ENCODE measurements at places on chromosomes 6 and 20. TPM values are rescaled to one million over a fixed set of nuclear protein-coding genes. Genes with fewer than 3 reads are reported as not detected.

GRCh38 chr20:17651760-17652388 lies 30.2 kb downstream of the RRBP1 start:
- no peak for DNase-seq

GRCh38 chr6:51648236-51648635 lies 439.2 kb downstream of the PKHD1 start:
- no peak for DNase-seq

GRCh38 chr6:167996424-167997199 lies 859 bp upstream of the KIF25 start:
- no peak for DNase-seq

- no peak for DNase-seq
Measured at GRCh38 chr6:26126394-26127235, 39.4 kb downstream of the HFE start.

DNA sequence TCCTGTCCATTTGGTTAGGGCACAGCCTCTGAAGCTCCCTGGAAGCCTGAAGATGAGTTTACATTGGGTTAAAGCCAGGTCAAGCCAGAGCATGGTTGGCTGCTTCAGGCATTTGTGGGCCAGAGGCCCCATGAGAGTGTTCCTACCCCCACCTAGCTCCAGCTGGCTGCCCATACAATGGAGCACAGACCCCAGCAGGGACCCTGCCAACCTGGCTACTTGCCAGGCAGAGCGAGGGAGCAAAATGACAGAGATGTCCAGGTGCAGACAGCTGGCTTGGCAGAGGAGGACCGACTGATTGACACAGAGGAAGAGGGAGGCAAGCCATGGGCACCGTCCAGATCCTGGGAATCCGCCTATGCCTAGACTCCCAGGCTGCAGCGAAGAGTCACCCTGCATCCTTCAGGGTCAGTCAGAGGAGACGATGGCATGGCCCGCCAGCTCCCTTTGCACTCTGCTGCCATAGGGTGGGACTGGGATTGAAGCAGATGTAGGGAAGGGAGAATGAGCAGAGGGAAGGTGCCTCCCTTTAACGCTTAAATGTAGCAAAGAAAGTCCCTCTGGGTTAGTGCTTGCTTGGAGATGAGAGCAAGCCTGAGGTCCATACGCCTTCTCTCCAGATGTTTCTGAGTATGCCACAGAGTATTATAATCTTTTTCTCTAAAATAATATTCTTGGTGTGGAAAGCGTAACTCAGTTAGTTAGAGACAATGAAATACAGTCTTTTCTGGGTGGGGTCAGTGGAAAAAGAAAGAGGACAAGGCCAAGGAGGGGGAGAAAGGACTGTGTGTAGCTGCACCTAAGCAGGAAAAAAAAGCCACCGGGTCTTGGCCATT lies 77.6 kb upstream of the FYN start:
- DNase-seq, result no peak

DNA sequence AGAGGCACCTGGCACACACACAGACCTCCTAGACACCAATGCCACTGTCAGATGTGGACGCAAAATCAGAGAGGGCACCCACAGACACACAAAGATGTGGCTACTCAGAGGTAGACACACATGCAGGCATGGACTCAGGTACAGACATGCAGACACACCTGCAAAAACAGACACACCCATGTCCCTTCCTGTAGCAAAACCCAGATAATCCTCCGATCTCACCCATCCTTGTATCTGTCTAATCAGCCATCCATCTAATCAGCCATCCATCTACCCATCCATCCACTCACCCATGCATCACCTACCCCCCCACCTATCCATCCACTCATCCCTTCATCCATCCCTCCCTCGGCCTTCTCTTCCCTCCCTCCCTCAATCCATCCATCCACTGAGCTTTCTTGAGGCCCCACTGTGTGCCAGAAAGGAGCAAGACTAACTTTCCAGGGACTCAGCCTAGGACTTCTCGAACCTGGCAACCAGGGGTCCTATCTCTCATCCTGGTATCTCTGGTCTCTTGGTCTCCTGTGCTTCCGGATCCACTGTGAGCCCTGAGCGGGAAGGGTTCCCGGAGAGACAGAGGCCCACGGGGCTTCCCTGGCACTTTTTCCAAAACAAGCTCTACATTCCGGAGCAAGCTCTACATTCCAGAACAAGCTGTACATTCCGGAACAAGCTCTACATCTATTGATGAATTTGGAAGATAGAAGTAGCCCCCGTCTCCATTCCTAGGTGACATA lies 1.1 kb upstream of the TGM2 start:
- DNase-seq, result no peak

The XKR7 gene
- 0.04 TPM for polyA plus RNA-seq

DNA sequence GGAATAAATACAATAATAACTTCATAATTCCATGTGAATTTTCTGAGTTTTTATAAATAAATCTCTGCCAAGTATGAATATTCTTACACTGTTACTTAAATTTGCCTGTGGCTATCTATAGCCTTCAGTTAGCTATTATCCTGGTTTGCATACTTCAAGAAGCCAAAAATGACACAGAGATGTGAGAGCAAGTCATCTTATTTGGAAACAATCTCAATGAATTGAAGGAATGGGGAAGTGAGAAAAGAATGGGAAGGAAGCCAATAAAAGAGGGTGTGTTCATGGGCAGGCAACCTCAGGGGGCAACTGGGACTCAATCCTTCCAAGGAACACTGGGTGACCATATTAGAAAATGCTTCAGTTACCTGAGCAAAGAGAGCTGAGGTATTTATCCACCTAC lies 9.9 kb downstream of the HAO1 start:
- DNase-seq, result no peak

DNA sequence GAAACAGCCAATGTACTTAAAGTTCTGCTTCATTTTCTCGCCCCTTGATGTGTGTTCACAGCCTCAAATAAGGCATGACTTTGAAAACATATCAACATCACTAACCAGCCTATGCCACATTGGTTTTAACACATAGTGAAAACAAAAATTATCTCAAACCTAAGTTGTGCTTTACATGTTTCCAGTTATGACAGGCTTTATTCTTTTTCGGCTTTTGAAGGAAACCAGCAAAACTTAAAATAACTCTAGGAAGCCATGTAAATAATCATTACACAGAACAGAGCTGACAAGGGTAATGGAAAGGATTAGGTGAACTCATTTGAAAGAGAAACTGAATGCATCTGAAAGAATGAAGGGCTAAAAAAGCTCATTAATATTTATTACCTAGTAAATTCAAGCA lies 42.1 kb downstream of the BMP5 start:
- DNase-seq, result no peak

The CALHM5 gene
- 1.9 TPM for polyA plus RNA-seq

- DNase-seq, result no peak
Measured at GRCh38 chr20:2820084-2820895, 4.1 kb downstream of the TMEM239 start.

- no peak for DNase-seq
Measured at GRCh38 chr6:120627612-120628011, 706.7 kb downstream of the TBC1D32 start.

DNA sequence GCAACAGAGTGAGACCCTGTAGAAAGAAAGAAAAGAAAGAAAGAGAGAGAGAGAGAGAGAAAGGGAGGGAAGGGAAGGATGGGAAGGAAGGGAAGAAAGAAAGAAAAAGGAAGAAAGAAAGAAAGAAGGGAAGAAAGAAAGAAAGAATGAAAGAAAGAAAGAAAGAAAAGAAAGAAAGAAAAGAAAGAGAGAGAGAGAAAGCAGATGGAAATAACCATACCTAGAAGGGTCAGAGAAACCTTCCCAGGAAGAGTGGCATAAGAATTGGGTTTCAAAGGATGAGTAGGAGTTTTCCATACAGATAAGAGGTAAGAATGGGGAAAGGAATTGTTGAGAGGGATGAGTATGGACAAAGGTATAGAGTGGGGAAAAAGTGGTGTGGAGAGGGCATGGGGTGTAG lies 54.6 kb upstream of the SLC32A1 start:
- DNase-seq, result no peak

The CLPSL2 gene
- not detected for polyA plus RNA-seq

The CRISP3 gene
- polyA plus RNA-seq, result 0.28 TPM

- no peak for DNase-seq
Measured at GRCh38 chr6:102813489-102814275, 1420.2 kb downstream of the GRIK2 start.

The CLIC5 gene
- polyA plus RNA-seq, result 17.6 TPM

- no peak for DNase-seq
Measured at GRCh38 chr6:163260111-163260895, 154.2 kb upstream of the QKI start.

DNA sequence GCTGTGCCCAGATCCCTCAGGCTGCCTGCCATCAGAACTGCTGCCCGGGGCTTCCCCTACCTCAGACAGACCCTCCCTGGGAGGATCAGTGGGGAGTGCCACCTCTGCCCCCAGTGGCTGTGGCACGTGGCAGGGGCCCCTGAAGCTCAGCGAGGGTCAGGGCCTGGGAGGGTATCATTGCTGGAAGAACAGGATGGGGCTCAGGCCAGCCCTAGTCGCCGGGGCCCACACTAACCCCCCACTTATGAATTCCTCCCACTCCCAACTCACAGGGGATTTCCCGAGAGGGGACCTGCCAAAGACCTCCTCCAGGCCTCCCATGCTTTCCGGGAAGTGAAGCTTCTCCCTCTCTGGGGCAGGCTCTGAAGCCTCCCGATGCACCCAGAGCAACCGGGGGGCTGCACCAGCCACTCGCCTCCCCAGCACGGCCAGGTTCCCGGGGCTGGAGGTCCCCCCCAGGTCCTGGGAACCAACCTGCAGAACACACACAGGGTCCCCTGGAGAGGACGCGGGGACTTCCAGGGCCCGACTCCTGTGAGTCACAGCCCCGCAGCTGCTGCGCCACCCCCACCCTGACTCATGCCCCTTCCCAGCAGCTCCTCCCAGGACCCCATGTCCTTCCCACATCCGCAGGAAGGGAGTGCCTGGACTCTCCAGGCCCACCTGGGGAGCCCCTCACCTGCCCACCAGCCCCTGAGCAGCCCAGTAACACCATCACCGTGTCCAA lies 2.5 kb downstream of the TNFRSF6B start:
- DNase-seq, result no peak

GRCh38 chr6:168545428-168545827 lies 104.4 kb downstream of the SMOC2 start:
- DNase-seq, result no peak

The ZNF311 gene
- 1.6 TPM for polyA plus RNA-seq
